ENCODE measurements at places on chromosomes 13 and 19.

DNA sequence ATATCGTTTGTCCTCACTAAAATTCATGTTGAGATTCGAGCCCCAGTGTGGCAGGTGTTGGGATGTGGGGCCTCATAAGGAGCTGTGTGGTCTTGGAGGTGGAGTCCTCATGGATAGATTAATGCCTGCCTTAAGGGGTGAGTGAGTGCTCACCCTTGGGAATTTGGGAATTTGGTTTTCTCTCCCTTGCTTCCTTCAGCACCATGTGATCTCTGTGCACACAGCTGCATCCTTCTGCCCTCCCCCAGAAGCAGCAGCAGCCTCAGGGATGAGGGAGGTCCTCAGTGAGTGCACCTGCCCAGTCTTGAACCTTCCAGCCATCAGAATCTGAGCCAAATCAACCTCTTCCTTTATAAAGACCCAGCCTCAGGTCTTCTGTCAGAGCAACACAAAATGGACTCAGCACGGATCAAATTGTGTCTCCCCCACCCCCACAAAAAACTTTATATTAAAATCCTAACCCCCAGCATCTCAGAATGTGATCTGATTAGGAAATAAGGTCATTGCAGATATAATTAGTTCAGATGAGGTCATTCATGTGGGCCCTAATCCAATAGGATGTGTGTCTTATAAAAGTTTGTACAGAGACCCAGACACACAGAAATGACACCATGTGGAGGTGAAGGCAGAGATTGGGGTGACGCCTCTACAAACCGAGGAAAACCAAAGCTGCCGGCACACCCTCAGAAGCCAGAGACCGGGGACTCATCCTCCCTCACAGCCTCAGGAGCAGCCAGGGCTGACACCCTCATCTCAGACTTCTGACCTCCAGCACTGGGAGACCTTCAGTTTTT, 12.9 kb downstream of the CYTH2 start:
- no peak for DNase-seq

DNA sequence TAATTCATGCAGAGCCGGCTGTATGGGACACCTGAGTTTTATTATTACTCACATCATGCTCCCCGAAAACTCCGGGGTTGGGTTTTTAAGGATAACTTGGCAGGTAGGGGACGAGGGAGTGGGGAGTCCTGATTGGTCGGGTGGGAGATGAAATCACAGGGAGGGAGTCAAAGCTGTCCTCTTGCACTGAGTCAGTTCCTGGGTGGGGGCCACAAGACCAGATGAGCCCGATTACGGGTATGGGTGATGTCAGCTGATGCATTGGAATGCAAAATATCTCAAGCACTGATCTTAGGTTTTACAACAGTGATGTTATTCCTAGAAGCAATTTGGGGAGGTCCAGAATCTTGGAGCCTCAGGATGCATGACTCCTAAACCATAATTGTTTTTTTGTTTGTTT, 18.6 kb upstream of the COG3 start:
- no peak for DNase-seq

GRCh38 chr19:10043286-10043927, 30.1 kb downstream of the RDH8 start:
- DNase-seq = peak; percentile 72

DNA sequence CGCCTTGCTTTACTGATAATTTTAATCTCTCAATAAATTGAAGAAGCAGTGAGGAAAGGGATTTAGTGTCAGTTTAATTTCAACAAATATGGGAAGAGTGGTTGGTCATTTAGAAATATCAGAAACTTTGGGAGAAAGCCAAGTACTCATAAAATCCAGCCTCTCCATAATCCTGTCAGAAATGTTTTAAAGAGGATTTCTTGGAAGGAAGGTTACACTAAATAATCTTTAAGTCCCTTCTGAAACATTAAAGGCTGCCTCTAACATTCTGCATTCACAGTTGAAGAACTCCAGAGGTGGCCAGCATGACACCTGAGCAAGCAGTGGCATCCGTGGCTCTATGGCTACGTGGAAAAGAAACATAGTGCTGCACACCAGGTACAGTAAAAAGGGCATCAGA, 378.5 kb downstream of the ENOX1 start:
- no peak for DNase-seq

- no peak for DNase-seq
Observed at GRCh38 chr19:14167576-14168138, 31.3 kb upstream of the ASF1B start.

- DNase-seq = peak; percentile 28
Observed at GRCh38 chr19:44176590-44176989, 11.7 kb downstream of the ZNF226 start.

DNA sequence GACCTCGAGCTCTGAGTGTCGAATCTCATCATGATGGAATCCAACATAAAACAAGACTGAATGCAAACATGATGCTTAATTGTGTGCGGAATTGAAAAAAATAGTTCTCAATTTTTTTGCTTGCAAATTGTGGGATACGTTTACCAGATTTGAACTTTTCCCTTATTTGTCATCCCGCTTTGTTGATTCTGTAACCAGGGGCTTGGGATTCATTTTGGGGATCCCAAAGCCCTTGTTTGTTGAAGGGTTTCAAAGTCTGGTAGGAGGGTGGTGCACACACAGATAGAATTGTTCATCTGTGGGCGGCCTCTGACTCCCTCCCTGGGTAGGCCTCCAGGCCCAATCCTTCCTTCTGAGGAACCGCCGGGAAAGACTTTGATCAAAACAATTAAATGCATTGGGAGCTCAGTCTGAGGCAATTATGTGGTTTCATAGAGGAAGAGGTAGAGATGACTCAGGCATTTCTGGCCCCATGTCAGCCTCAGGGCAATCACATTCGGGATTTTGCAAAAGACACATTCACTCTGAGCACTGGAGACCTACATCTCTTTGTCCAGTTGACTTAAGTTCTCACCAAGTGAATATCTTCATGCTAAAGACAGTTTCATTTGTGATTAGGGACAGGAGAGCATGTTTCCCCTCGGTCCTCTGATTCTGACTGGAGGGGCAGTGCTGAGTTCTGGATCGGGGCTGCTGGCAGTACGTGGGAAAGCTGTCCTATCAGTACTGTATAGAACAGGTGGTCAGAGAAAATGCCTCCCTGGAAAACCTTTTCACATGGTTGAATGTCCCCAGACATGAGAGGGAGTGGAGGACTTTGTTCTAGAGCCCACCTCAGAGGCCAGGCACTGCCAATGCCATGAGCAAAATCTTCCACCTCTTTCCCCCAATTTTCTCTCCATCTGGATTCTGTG, 27.8 kb upstream of the IGFL4 start:
- DNase-seq = peak; percentile 42

GRCh38 chr13:93147946-93148345, 78.7 kb upstream of the GPC6 start:
- DNase-seq = no peak

- peak; percentile 51 for DNase-seq
Observed at GRCh38 chr13:98976338-98976737, 1.5 kb downstream of the DOCK9 start.

DNA sequence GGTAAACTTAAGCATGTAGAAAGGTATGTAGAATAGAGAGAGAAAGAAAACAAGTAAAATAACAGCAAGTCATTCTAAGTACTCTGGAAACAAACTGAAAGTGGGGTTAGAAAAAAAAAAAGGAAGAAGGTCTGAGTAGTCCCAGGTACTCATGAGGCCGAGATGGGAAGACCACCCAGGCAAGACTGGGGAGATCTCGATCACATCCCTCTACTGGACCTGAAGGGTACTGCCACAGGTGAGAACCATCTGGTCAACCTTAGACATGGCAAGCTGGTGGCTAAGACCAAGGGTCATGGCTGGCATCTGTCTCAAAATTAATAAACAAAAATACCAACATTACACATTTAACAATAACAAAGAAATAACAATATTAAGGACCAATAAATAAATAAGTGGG, 36.3 kb upstream of the ZNF724 start:
- no peak for DNase-seq

- peak; percentile 64 for DNase-seq
Observed at GRCh38 chr13:36850790-36851438, 31.9 kb downstream of the RFXAP start.

- peak; percentile 47 for DNase-seq
Observed at GRCh38 chr13:28718196-28718542, 601 bp downstream of the SLC46A3 start.

DNA sequence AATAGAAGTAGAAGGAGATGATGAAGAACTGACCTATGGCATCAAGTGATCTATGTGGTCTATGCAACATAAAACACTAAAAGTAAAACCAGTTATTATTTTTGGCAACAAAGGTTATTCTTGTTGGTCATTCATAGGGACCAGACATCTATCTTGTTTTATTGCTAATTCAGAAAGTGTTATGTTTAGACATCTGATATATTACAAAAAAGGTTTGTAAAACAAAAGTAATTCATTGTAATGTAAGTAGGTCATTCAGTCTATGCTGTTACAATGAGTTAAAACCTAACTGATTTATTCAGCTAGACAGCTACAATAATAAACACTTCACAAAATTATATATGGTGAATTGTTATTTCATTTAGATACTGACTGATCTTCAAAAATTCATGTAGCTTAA, 461.9 kb downstream of the PCDH17 start:
- no peak for DNase-seq

GRCh38 chr13:50672025-50672424, 171.5 kb downstream of the DLEU7 start:
- DNase-seq = no peak

DNA sequence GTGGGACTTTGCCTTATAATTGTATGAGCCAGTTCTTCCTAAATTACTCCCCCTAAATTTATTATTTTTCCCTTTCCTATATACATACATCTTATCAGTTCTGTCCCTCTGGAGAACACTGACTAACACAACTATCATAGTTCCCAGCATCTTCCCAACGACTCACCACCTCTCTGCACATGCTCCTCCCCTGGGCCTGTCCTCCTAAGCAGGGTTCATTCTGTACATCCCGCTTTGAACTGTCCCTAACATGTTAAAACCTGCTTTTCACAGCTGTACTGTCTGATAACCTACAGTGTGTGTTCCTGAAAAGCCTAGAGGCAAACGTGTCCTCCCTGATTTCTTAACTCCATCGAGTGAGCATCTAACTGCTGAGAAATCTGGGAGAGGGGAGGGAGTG, 141.7 kb downstream of the EFNB2 start:
- no peak for DNase-seq

- DNase-seq = no peak
Observed at GRCh38 chr13:67509018-67509417, 278.9 kb upstream of the PCDH9 start.

DNA sequence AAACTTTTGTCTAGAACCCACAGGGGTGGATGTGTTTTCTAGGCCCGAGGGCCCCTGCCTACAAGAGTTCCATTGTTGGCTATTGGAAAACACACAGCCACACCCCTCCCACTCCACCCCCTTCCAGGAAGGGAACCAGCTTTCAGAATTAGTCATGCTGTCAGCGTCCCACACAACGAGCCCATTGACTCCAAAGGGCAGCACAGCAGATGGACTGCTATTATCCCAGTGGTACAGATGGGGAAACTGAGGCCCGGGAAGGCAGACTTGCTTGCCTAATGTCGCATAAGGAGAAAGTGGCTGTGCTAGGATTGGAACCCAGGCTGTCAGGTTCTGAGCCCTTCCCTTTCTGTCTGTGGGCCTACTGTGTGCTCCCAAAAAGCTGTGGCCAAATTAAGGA, 8.1 kb upstream of the FXYD3 start:
- DNase-seq = no peak

GRCh38 chr19:44356383-44357111, at the start of gene ZNF112:
Gene ZNF112 (minus strand): TSS chr19:44356680. CDS start chr19:44340539, 16,141 bp downstream.
- DNase-seq = peak; percentile 97

DNA sequence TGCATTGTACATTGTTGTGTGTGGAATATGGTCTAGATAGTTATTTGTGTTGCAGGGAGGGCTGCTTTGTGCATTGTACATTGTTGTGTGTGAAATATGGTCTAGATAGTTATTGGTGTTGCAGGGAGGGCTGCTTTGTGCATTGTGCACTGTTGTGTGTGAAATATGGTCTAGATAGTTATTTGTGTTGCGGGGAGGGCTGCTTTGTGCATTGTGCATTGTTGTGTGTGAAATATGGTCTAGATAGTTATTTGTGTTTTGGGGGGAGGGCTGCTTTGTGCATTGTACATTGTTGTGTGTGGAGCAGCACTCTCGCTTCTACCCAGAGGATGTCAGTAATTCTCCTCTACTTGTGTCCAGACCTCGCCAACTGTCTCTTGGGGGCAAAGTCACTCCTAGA, 36.3 kb upstream of the ZNF835 start:
- DNase-seq = no peak

GRCh38 chr19:5498830-5499550, 43.8 kb downstream of the ZNRF4 start:
- no peak for DNase-seq

DNA sequence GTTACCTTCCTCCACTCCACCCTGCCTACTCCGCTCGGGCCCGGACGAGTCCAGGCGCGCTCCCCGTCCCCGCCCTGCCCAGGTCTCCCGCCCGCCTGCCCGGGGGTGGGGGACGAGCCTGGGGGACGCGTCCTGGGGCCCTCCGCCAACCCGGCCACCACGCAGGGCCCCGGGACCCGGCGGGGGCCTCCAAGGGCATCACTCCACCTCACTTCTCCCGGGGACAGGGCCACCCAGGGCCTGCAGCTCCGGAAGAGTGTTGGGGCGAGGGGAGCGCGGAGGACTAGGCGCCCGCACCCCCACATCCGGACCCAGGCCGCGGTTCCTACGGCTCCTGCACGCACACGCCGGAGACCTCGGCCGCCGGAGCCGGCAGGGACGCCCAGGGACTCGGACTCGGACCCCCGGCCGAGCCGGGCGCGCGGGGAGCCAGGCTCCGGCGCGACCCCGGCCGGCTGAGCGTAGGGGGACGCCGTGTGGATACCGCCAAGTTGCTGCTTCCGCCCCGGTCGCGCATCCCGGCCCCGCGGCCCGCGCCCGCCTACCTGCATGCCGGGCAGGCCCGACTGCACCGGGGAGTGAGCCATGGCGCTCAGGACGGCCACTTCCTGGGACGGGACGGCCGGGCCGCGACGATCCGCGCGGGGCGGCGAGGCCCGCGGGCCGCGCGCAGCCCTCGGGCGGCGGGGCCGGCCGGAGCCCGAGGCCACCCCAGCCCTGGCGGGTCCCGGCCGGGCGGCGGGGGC, 534 bp downstream of the STK24 start:
- peak; percentile 72 for DNase-seq

- DNase-seq = peak; percentile 36
Observed at GRCh38 chr13:40780822-40781401, 8.5 kb upstream of the SLC25A15 start.

GRCh38 chr19:29489172-29489951, 36.4 kb upstream of the VSTM2B start:
- DNase-seq = no peak

DNA sequence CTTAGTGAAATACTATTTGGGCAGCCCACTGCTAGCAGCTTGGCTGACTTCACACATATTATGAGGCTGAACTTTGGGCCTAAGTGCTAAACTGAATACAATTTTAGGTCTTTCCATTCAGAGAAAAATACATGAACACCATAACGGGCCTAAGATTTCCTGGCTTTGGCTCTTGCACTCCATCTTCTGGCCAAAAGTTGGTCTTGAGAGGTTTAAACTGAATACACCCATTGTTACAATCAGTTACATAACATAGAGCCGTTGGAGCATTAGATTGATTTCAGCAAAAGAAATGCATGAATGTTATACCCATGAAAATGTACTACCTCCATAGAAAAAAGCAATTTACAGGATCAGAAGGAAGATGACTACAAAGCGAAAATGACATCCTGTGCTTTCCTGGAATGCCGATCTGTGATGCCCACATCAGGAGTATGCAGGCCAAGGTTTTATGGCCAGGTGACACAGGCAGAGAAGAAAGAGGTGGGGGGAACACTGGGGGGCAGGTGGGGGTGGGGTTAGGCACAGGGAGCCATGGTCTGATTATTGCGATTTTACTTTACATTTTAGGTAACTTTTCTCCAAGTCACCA, 11.1 kb upstream of the SHISA2 start:
- DNase-seq = peak; percentile 64

- DNase-seq = no peak
Observed at GRCh38 chr13:80548915-80549314, 208.0 kb upstream of the SPRY2 start.
